ENCODE measurements at places on chromosomes 6 and 20.

- peak; percentile 47 for DNase-seq
Observed at GRCh38 chr6:16136621-16137450, 8.0 kb downstream of the MYLIP start.

GRCh38 chr6:98529364-98529763, 305.0 kb upstream of the POU3F2 start:
- no peak for DNase-seq

- DNase-seq = no peak
Observed at GRCh38 chr6:136225496-136225895, 24.6 kb downstream of the MTFR2 start.

DNA sequence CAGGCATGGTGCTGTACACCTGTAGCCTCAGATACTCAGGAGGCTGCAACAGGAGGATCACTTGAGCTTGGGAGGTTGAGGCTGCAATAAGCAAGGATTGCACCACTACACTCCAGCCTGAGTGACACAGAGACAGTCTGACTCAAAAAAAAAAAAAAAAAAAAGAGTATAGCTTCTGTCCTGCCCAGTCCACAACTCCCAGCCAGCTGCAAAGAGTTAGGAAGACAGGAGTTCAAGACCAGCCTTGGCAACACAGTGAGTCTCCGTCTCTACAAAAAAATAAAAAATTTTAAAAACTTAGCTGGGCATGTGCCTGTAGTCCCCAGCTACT, 28.3 kb upstream of the TLDC2 start:
- DNase-seq = no peak

DNA sequence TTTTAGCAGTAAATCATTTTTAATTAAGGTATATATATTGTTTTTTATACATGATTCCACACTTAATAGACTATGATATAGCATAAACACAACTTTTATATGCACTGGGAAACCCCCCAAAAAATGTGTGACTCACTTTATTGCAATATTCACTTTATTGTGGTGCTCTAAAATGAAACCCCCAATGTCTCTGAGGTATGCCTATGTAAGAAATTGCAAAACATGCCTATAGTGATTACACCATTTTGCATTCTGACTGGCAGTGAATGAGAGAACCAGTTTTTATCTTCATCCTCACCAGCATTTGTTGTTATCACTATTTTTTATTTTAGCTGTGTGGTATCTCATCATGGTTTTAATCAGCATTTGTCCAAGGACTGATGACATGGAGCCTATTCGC, 8.5 kb upstream of the CST11 start:
- DNase-seq = no peak

All from stimulated activated CD4-positive, alpha-beta T cell treated with anti-CD3 and anti-CD28 coated beads, Interleukin-1b, Interleukin-23, amount 100 ng/mL, for 24 hours (primary cell).